ENCODE measurements at places on chromosomes 7 and 10. TPM values are rescaled to one million over a fixed set of nuclear protein-coding genes. Genes with fewer than 3 reads are reported as not detected.

FOXI2 gene
- total RNA-seq: not detected

GIMAP6 gene
- 1.6 TPM for total RNA-seq

TYW1 gene
- total RNA-seq: 13.2 TPM

CD36 gene
- total RNA-seq: not detected

DLD gene
- 65.8 TPM for total RNA-seq

SPDYE1 gene
- total RNA-seq: not detected

GRCh38 chr7:24894429-24895221 lies 85.4 kb downstream of the OSBPL3 start:
- peak; percentile 17 for DNase-seq

- no peak for DNase-seq
Observed at GRCh38 chr7:23175938-23176337, 5.9 kb upstream of the NUP42 start.

GRCh38 chr10:99421233-99421739 lies 9.1 kb downstream of the GOT1 start:
- no peak for DNase-seq

- DNase-seq: no peak
Observed at GRCh38 chr10:59879363-59879913, 26.9 kb downstream of the CCDC6 start.

DNA sequence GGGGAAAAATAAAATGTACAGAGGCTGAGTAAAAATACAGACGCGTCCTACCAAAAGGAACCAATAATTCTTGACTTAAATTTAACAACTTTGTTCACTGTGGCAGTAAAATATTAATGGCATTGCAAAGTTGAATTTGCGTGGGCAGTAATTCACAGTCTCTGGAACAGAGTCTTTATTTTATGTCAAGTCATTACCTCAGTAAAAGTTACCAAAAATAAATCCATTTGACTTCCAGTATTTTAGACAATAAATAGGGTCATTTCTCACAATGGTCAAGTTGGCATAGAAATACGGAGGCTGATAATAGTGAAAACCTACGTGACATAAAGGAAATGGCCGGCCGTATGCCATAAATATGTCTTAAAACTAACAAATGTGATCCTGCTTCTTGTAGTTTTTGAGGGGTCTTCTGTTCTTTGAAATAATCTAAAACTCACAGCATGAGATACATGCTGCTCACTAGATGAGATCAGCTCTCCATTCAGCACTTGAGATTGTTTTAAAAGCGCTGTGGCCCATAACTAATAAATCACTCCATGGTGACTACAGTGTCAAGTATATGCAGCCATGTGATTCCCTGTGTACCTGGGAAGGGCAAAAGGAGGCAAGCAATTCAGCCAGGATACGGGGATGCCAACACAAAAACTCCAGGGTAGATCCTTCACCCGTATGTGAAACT lies 75.3 kb downstream of the DOCK4 start:
- DNase-seq: no peak

DNA sequence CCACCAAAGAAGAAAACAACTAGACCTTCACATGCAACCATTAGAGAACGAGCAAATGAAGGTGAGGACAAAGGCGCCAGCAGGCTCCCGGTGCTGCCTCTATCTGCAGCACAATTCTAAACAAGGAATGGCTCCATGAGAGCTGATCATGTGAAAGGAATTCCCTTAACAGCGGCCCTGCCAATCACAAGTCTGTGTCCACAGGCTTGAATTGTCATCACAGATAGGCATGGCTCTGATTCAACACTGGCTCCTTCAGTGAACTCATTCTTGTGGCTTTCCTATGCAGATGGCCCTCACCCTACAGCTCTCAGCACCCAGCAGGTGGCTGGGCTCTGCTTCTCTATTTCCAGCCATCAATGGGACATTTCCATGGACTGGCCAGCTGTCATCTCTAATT lies 36.2 kb downstream of the LAMB1 start:
- peak; percentile 94 for DNase-seq

GRCh38 chr10:8069108-8069507 lies 14.6 kb downstream of the GATA3 start:
- DNase-seq: no peak

DNA sequence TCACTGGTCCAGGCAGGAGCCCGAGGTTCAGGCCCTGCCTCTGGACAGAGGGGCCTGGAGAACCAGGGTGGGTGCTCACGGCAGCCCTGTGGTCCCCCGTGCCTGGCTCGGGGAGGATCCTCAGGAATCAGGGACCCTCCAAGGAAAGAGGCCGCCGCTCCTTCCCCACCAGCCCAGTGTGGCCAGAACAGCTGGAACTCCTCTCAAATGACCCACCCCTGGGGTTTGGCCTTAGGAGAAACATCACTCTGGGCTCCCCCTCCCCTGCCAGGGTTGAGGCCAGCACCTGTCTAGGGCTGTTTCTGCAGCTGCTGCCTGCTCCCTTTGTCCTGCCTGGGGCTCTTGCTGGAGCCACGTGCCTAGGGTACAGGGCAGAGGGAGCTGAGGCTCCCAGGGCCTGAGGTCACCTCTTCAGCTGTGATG lies 161.0 kb downstream of the RNF216 start:
- no peak for DNase-seq

- DNase-seq: no peak
Observed at GRCh38 chr10:121509112-121509511, 89.1 kb downstream of the FGFR2 start.

DNA sequence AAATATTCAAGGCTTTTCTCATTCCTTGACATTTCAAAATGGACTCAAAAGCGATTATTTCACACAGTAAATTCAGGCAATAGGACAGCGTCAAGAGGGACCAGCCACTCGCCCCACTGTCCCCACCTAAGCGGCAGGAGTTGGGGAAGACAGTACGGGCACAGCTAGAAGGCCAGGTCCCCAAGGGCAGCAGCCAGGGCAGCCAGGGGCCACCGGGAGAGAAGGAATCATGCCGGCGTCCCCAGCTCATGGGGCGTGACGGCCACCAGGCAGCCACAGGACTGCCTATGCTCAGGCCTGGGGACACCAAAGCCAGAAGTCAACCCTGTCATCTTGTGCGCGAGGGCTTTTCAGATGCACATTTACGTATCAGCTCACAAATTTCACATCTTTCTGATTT lies 225.7 kb upstream of the PPP2R2D start:
- DNase-seq: no peak

DNA sequence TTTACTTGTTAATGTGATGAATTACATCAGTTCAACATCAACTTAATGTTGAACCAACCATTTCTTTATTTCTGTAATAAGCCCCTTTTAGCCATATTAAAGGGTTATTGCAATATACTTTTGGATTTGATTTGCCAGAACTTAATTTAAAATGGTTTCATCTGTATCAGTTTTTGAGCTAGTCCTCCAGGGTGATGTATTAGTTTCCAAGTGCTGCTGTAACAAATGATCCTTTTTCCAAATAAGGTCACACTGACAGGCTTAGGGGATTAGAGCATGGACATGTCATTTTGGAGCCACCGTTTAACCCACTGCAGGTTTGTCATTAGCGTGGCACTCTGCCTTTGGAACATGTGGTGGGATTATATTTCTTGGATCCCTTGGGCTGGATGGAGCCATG lies 244.8 kb upstream of the PLPP4 start:
- no peak for DNase-seq

GRCh38 chr10:6014241-6014761 lies 37.0 kb upstream of the IL15RA start:
- DNase-seq: peak; percentile 37

DNA sequence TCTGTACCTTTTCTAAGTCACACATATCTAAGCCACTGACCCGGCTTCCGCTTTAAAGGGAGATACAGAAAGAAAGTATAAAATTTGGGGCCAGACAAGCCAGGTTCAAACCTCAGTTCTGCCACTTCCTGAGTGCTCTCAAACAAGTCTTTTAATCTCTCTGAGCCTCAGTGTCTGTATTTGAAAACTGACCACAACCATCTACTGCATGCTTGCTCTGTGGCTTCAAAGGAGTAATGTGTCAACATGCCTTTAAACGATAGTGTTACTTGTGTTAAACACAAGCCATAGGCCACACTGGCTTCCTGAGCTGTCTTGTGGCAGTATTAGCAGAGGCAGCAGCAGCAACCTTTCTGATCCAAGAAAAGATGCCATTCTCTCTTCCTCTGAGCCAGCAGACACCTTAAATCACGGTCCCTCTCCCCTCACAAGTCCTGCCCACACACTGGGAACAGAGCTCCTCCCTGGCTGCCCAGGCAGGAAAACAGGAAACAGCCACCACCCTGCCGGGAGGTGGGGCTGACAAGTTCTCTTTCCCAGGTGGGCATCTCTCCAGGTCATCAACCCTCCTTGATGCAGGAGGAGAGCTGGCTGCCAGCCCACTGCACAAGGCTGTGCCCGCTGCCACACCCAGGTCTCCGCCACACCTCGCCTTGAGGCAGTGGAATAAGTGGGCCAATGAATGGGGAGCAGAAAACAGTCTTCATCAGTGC lies 10.7 kb downstream of the HIP1 start:
- DNase-seq: no peak

GRCh38 chr10:50291261-50291850 lies 40.0 kb upstream of the ASAH2 start:
- no peak for DNase-seq

- peak; percentile 29 for DNase-seq
Observed at GRCh38 chr10:58797356-58797755, 284.7 kb downstream of the BICC1 start.

GRCh38 chr7:29457565-29458011 lies 106.0 kb upstream of the PRR15 start:
- no peak for DNase-seq
